Ovary (tissue), 10 donors: ENCODE measurements at places on chromosomes 7 and 10.

DNA sequence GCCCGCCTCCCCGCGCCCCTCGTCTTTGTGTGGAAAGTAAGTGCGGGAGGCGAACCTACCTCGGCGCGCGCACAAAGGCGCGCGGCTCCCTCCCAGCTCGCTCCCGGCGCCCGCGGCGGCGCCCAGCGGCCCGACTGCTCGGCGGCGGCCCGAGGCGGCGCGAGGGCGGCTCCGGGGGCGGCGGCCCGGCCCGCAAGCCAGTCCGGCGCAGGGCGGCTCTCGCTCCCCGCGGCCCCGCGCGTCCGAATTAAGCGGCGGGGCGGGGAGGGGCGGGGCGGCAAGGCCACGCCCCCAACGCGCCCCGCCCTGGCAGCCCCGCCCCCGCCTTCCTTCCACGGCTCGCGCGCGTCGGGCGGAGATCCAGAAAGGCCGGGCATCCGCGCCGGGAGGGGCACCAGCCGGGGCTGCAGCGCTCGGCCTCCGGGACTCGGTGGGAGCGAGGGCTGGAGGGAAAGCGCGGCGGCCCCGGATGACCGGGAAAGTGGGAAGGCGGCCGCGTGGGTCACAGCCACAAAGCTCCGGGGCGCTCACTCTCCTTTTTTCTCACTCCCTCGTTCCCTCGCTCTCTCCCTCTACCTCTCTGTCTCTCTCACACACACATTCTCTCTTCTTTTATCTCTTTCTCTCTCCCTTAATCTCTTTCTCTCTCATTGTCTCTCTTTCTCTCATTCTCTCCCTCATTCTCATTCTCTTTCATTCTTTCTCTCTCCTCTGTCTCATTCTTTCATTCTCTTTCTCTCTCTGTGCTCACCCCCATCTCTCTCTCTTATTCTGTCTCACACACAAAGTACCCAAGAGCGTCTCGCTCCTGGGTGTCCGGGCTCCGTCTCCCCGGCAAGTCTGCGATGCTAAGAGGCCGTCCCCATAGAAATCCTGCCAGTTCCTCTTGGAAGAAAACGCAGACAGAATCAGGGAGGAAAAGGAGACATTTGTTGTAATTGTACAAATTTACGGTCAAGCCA, 170.2 kb downstream of the FAM107B start:
- peak; percentile 78 for DNase-seq

GRCh38 chr10:112637901-112638300, 190.9 kb downstream of the VTI1A start:
- DNase-seq = no peak

- DNase-seq = no peak
Measured at GRCh38 chr10:47048526-47048905, 137.3 kb downstream of the PTPN20 start.

- DNase-seq = no peak
Measured at GRCh38 chr10:82661701-82662100, 786.7 kb downstream of the NRG3 start.

- DNase-seq = no peak
Measured at GRCh38 chr7:48049850-48050249, 14.5 kb downstream of the C7orf57 start.

DNA sequence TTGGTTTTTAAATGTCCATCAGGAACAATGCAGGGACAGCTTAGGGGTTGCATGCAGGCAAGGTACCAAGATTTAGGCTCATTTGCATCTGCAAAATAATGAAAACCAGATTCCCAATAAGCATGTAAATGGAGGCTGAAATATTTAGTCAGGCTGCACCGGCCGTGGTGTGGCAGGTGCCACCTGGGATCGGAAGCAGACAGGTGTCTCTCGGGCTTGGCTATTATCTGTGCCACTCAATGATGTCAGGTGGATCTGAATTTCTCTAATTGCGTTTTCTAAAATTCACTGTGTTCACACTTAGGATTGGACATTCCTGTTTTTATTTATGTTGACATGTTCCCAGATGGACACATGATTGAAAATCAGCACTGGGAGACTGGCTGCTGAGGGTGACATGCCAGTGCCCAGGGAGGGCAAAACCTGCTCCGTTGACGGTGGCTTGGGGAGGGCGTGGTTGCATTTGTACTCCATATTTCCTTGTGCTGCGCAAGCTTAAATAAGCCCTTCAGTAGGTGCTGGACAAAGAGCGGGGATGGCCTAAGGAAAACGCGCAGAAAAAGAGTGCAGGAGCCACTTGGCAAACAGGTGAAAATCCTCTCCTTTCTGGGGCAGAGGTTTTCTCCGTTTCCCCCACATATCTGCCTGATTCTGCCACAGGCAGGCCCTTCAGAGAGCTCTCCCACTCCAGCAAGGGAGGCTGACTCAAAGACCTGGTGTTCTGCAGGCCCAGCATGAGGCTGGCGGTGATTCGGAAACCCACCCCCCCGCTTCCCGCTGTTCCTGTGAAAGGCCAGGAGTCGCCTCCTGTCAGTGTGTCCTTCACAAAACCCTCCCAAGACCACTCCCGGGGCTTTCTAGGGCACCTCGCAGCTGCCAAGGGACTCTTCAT, 142.5 kb downstream of the WDR37 start:
- DNase-seq = no peak
